ENCODE measurements at places on chromosomes 5 and 9.

DNA sequence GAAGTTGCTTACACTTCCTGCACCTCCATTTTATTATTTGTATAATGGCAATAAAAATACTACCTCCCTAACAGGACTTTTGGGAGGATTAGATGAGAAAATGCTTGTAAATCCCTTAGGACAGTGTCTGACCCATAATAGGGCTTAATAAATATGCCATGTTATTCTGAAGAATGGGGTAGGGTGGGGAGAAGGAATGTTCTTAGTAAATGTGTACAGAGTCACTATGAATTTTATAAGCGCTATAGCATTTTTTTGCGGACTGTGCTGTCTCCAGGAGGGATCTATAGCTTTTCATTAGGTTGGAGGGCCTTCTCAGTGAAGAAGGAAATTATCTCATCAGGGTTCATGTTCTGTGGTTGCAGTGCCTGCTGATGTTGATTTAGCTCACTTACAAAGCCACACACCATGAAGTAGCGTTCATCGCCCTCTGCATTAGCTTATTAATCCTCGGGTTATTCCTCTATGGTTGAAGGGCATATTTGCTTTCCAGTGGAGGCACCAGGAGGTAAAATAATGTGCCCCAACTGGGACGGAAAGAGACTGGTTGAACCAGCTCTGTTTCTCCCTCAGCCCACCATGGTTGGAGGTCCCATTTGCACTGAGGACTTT, 497.1 kb downstream of the ARHGEF28 start:
- no peak for DNase-seq

DNA sequence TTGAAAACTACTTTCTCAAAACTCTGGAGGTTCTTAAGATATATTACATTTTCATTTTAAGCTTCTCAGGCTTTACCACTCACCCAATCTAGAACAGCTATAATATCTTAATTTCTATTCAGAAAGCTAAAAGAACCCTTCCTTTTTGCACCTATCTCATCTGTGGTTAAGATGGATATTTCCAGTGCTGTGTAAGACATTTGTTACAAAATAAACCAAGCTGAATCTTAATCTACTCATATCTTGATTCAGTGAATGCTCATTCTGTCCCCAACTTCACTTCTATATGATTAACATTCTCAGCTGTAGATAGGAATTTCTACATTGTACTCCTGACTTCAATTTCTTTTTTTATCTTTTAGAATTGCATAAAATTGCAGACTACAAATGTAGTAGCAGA, 15.0 kb downstream of the ABHD17B start:
- no peak for DNase-seq

DNA sequence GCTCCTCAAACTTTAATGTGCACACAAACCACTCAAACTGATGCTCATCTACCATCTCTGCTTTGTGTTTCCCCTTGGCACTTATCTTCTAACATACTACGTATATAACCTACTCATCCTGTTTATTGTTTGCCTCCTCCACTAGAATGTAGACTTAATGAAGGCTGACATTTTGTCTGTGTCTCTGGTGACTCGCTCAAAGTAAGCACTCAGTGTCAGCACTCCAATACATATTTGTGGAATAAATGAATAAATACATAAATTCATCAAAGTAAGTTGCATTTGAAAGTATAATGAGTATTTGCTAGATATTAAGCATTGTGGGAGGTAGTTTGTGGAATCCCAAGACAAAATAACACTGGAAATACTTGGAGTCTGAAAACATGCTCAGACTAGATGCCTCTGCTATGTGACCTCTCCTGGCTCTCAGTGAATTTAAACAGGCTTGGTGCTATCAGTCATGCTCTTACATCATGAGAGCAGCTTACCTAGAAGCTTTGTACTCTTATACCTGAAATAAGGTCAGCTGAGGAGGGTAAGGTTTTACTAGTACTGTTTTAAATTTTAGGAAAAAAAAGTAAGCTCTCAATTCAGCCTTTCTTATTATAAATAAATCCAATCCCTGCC, 37.0 kb upstream of the RANBP6 start:
- no peak for DNase-seq

- no peak for DNase-seq
Observed at GRCh38 chr5:6455571-6456200, 7.0 kb downstream of the UBE2QL1 start.

DNA sequence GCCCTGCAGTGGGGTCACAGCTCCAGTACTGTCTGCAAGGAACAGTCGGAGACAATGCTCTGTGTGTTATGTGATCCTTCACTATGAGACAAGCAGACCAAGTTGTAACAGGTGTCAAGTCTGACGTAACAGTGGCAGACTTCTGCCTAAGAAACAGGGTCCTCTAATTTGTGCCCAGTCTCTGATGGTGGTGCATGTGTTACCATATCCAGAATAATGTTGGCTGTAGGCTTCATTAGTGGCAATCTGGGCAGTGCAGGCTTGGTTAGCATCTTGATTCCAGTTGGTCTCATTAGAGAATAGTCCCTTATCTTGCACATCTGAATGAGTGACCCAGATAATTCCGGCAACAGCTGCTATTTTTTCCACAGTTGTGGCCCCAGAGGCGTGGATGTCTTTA, 33.8 kb downstream of the ZNF131 start:
- no peak for DNase-seq

- DNase-seq, result no peak
Observed at GRCh38 chr9:20526500-20527319, 95.6 kb downstream of the MLLT3 start.

DNA sequence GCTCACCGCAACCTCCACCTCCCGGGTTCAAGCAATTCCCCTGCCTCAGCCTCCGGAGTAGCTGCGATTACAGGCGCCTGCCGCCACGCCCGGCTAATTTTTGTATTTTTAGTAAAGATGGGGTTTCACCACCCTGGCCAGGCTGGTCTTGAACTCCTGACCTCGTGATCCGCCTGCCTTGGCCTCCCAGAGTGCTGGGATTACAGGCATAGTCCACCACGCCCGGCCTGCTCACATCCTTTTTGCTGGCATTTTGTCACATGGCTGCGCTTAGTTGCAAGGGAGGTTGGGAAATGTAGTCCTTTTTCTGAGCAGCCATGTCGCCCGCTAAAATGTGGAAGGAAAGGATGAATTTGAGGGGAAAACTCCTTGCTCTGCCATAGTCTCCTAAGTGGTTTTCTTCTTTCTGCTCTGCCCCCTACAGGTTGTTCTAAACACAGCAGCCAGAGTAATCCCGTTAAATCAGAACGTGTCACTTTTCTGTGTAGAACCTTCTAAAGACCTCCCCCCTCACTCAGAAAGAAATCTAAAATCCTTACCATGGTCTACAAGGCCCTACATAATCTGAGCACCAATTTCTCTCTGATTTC, 57.8 kb upstream of the HSPA9 start:
- DNase-seq, result no peak

- DNase-seq, result no peak
Observed at GRCh38 chr9:68454579-68455334, 85.9 kb downstream of the TMEM252 start.

- DNase-seq, result no peak
Observed at GRCh38 chr5:150309101-150309885, 6.6 kb upstream of the ARSI start.

DNA sequence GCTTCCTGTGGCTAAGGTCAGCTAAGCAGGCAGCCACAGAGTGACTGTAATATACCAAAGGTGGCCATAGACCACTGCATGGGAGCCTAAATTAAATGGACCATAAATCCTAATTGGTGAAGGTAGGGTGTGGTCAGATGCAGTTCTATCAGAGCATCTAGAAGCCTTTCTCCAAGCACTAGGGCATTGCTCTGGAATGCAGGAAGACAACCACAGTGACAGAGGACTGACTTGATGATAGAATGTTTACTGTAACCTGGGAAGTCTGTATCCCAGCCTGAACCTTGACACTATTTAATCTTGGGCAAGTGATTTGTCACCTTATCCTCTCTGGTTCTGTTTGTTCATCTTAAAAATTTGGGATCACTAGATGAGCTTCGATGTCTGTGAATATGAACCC, 2.3 kb downstream of the FBXO38 start:
- no peak for DNase-seq

GRCh38 chr5:170293273-170293672, 4.3 kb downstream of the LCP2 start:
- peak; percentile 65 for DNase-seq

- DNase-seq, result no peak
Observed at GRCh38 chr9:123724211-123724796, 205.6 kb downstream of the DENND1A start.

GRCh38 chr5:168307022-168307421, 15.6 kb downstream of the WWC1 start:
- DNase-seq, result no peak

DNA sequence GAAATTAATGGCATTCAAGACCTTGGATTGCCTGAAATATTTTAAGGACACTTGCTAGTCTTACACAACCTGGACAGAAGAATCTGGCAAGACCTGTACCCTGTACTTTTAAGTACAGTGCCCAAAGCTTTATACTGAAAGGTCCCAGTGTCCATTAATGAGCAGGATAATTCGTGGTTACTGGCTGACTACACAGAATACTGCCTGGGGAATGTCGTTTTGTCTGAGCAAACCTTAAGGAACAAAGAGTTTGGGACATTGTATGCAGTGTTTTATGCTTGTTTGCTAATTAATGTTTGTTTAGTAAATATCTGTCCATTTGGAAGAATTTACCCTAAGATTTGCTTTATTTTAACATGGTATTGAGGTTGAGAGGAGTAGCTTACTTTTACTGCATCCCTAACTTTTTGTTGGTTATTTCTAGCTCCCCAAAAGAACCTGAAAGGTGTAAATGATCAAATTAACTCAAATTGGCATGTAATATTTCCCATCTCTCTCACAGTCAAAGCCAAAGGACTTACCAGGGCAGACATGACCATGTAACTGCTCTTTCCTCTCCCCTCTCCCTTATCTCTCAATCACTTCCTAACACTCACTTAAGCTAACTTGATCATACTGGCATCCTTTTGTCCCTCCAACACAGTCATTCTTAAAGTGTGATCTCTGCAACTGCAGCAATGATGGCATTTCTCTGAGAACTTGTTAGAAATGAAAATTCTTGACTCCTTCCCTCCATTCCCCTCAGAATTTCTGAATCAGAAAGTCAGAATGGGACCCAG, 15.7 kb downstream of the RANBP3L start:
- no peak for DNase-seq

GRCh38 chr5:55601204-55601618, 66.4 kb upstream of the PLPP1 start:
- DNase-seq, result no peak

DNA sequence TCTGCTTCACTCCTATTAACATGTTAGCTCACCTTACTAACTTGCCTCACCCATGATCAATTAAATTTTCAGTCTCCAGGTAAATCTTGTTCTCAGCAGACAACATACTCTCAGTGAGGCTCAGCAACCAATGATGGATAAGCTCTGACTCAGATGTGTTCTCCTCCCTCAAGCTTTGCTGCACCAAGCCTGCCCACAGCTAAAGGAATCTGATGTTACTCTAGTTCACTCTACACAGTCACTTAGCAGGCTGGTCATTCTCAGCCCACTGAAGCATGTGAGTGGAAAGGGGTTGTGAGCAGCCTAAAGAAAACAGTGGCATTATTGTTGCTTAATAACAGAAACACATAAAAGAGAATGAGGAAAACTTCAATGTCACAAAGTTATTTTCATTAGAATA, 37.3 kb upstream of the CTNND2 start:
- no peak for DNase-seq

GRCh38 chr9:99103054-99103895, 1.6 kb upstream of the TGFBR1 start:
- DNase-seq, result no peak

DNA sequence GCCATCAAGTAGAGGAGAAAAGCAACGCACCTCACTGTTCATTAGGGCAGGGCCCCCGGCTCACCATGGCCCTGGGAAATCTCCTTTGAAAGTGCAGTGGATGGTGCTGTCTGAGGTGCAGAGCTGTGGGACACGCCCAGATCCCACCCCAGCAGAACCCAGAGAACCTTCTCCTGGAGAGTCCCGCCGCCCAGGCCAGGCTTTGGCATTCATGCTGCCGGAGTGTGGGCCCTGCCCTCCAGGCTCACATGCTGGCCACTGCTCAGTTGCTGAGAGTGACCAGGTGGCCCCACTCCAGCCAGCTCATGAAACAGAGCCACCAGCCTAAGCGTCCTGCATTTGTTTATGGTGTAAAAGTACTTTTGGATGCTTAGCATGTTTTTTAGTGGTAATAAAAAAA, 23.8 kb upstream of the LRRC14B start:
- no peak for DNase-seq

Measured in KG1 (cell line).